NCI-H1436 treated with DMSO at 0.1 percent for 48 hours (cell line): ENCODE measurements at places on chromosomes 12 and 14.

DNA sequence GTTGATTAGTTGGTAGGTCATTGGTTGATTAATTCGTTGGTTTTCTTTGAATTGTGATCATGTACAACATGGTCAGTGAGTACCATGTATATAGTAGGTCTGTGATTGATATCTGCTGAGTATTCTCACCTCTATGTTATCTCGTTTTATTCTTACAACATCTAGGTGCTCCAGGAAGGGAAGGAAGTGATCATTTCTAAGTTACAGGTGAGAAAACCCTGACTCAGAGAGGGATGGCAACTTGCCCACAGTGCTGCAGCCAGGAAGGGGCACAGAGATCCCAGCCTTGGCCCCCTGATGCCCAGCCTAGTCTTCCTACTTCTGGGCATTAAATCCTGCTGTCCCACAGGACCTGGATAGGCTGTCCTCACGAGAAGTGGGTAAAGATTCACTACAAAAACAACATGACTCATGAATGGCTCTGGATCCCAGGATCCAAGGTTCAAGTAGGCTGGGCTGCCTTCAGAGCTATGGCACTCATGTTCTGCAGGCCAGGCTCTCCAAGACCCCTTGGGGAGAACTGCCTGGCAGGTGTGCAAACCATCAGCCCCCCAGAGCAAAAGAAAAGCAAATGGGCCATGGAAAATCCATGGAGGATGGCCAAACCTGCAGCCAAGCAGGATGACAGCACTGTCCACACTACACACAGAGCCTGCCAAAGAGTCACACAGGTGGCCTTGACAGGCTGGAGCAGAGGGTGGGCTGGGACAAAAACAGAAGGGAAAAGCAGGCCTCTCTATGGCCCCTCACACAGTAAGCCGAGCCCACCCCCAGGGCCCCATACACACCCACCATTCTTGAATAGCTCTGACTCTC, 146.2 kb downstream of the BCL11B start:
- DNase-seq = no peak

GRCh38 chr14:89440986-89441909, 24.2 kb upstream of the FOXN3 start:
- DNase-seq = no peak

- DNase-seq = no peak
Measured at GRCh38 chr12:30533558-30534265, 162.0 kb downstream of the IPO8 start.

DNA sequence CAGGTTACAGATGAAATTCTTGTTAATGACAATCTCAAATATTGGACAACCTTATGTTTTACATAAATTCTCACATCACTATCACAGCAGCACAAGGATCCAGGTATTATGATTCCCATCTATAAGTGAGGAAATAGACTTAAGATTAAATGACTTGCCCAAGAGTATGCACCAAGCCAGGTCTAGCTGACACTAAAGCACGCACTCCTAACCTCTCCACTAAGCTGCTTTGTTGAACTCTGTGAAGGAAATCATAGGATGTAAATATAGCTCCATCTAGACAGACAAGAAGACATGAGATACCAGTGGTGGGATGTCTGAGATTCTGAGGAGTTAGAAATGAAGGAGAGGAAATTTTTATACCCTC, 87.9 kb downstream of the PHLDA1 start:
- no peak for DNase-seq

DNA sequence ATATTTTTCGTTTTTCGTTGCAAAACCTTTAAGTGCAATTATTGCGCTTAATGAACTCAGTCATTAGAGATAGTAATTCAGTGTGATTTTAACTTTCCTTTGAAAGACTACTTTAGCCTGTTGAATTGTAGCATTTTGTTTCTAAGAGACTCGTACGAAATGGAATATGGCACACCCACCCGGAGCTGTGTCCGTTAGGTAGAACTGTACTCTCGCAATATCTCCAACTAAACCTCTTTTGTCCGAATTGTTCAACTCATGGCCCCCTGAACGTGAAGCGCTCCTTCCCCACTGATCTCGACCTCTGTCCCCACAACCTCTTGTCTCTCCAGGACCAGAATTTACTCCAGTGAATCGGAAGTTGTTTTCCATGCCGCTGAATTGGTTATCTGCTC, 800 bp downstream of the PCNX4 start:
- DNase-seq = no peak

GRCh38 chr12:58502841-58503240, 417.5 kb downstream of the LRIG3 start:
- no peak for DNase-seq

- no peak for DNase-seq
Measured at GRCh38 chr12:92603741-92604432, 98.9 kb upstream of the PLEKHG7 start.

- DNase-seq = no peak
Measured at GRCh38 chr14:103427485-103428443, 42.5 kb downstream of the MARK3 start.

- DNase-seq = no peak
Measured at GRCh38 chr14:93240678-93241000, 33.6 kb downstream of the UBR7 start.

DNA sequence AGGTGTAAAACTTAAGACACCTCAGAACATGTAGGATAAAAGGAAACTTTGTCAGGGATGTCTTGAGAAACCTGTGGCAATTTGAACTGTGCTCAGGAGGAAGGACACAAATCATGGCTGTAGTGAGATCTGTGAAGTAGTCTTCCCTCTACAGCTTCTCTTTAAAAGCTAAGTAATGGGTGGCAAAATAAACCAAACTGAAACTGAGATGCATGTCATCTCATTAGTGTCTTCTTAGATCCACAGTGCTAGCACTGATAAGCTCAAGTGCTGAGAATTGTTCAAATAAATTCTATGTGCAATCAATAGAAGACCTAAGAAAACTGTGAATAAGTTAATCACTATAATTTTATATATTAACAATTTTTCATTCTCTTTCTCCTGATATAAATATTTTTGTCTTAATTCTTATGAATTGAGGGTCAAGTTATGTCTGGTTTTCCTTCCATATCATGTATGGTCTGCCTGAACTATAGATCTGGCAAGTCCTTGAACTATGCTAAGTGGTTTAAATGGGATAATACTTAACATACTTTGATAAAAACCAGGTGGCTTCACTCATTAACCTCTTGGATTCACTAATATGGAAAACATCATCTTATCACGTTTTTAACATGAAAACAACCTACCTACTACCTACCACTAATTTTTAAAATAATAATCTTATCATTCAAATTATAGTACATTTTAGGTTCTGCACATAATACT, 27.2 kb downstream of the SYT1 start:
- DNase-seq = no peak

DNA sequence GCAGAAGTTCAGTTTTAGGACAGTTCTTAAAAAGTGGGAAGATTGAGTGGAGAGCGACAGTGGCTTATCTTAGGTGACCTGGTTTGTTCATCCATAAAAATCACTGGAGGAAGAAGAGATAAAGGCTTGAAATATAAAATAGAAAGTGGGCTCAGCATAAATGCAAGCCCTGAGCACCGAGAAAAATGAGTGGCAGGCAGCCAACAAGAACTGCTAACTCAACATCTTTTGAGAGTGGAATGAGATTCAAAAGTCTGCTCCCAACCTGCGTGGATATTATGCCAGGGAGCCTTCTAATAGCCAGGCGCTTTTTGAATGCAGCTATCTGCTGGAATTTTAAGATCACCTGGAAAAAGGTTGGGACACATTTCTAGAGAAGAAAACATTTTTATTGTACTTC, 666.5 kb downstream of the FLRT2 start:
- DNase-seq = no peak

GRCh38 chr12:2688381-2688931, 106.3 kb upstream of the FKBP4 start:
- no peak for DNase-seq

- no peak for DNase-seq
Measured at GRCh38 chr14:76759589-76759988, 1.7 kb upstream of the VASH1 start.
